ENCODE measurements at places on chromosomes 3 and 15.

DNA sequence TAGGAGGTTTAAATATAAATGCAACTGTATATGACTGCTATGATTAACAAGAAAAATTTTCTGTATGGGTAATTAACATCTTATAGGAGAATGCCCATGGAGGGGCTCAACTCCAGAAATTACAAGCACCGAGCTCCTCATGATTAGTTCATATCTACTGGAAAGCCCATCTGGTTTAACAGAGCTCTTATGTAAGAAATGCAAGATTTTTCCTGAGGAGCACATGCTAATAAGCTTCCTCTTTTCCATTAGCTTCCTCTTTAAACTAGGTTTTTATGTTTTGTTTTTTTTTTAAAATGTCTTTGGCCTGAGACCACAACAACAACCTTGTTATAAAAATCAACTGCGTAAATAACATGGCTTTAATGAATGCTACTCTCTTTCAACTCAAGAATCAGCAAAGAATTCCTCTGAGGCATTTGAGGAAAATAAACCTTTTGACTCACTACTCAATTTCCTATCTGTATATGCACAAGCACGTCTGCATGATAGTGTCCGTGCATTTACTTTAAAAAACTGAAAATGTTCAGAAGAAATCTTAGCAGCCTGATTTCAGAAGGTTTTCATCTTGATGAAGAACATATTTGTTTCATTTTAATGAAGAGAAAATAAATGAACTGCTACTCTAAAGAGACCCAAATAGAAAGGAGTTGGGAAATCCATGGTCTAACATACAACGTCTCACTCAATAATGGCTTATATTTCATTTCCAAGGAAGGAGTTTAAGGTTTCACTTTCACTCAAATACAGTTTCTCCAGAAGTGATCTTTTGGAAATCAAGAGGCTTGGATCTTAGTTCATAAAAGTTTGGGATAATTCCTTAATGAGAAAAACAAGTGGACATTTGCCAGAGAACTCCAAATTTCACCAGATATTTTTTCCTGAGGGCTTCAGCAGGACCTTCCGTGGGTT lies 180.8 kb downstream of the KCNAB1 start:
- H3K4me1 ChIP-seq: no peaks in the 10 kb centered on the region
- DNase-seq: no peak
- H3K27ac ChIP-seq: no peak overlapping the region
- H3K4me3 ChIP-seq: no peak overlapping the region
- H3K36me3 ChIP-seq: no peaks in the 10 kb centered on the region

DNA sequence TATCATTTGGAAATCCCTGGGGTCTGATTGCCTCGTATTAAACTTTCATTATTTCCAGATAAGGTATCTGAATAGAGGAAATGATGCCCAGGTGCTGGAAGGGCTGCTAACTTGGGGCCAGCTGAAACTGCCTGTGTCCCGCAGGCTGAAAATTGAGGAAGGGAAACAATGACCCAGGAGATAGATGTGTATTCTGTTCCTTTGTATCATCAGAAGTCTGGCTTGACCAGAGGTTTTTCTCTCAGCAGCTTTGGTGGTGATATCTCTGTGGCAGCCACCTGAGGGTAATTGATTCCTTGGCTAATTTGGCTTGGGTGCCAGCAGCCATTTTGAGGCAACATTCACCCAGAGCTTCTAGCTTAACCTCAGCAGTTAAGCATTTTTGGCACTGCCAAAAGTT lies 90.0 kb upstream of the STT3B start:
- H3K27me3 ChIP-seq: no peaks in the 10 kb centered on the region
- H3K4me1 ChIP-seq: no peaks in the 10 kb centered on the region
- H3K36me3 ChIP-seq: no peaks in the 10 kb centered on the region
- no peak overlapping the region for H3K27ac ChIP-seq

DNA sequence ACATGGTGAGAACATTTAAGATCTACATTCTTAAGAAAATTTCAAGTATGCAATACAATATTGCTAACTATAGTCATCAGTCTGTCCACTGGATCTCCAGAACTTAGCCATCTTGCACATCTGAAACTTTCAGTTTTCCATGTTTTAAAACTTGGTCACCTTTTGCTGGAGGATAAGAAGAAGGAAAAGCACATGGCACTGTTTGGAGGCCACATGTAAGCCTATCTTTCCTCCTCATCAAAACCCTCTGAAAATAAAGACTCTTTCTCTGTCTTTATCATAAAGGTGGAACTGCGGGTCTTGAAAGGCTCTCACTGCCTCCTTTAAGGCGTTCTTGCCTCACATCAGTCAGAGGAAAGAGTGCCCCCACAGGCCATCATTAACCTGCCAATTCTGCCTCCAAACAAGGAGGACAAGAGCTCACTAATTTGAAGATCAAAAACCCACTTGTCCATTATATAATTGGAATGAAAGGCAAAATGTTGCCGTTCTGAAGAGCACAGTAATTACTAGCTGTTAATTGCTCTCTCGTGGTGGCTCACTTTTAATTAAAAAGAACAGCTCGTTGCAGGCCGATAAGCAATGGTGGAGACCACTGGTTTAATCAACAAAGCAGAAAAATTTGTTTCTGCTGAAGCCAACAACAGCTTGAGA lies 157.8 kb downstream of the MECOM start:
- no peak for DNase-seq
- no peaks in the 10 kb centered on the region for H3K27me3 ChIP-seq
- no peak overlapping the region for H3K27ac ChIP-seq
- no peak overlapping the region for H3K4me3 ChIP-seq

GRCh38 chr3:65950340-65951326 lies 88.1 kb downstream of the MAGI1 start:
- H3K4me3 ChIP-seq: no peak overlapping the region

DNA sequence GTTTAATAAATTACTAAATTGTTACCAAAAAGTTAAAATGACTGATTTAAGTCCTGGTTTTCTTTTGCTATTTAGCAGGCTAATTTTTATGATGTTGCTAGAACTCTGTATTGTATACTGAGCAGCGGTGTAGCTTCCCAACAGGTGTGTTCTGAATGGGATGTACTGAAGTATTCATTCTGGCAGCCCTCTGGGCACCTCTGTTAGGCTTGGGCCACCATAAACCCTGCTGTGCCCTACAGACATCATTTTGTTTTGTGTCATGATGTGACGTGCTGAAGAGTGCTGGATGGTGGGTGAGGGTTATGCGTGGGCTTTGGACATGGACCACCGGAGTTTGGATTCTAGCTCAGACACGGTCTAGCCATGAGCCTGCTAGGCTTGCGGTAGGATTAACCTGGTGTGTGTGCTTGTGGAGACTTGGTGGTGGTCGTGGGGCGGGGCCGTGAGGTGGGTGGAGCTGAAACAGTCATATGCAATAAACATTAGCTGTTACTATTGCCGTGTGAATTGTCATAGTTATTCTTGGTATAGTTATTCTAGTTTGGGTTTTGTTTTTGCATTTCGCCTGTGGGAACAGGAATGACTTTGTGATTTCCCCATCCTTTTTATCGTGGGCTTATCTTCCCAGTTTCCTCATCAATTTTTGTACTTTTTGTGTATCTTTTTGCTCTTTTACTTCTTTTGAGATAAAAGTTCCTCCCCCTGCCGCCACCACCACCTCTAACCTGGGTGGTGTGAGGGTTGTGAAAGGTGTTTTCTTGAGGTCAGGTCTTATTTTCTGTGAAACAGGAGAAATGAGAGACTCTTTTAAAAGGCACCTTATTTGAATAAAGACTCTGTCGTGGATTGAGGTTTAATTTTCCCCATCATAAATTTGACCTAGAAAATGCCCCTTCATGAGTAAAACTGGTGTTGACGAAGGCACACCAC lies 93.7 kb downstream of the MCTP2 start:
- no peak for DNase-seq
- peaks cover 2% of the 10 kb centered on the region for H3K4me1 ChIP-seq
- no peak overlapping the region for H3K4me3 ChIP-seq
- no peak overlapping the region for H3K27ac ChIP-seq

DNA sequence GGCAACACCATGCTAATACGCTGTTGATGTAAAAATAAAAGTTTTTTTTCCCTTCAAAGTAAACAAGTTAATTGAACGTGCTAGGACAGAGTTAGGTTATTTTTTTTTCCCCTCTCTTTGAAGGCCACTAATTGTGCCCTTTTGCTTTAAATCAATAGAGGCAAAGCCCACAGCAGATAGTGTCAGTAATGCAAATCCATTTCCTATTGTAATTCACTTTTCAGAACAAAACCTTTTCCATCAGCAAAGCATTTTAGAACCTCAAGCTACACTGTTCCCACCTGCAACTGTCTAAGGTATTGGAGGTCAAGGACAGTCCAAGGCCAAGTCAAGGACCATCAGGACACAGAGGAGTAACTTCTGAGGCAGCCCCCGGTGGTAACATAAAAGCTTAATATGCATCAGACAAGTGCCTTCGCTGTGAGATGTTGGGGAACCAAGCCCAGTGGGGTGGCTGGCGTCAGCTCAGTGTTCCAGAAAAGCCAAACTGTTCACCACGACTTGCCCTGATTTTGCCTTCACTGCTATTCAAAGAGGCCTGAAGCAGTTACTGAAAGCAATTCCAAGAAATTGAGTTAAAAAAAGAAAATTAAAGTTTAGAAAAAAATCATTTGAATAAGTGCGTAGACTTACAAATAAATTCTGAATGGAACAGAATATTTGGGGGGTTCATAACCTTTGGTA lies 65.8 kb upstream of the ICE2 start:
- no peak overlapping the region for H3K4me3 ChIP-seq
- no peak for DNase-seq
- peak overlapping the region; percentile 52 for H3K27ac ChIP-seq
- H3K36me3 ChIP-seq: peaks cover 5% of the 10 kb centered on the region
- no peaks in the 10 kb centered on the region for H3K27me3 ChIP-seq

- no peaks in the 10 kb centered on the region for H3K36me3 ChIP-seq
- no peak overlapping the region for H3K27ac ChIP-seq
- H3K4me3 ChIP-seq: no peak overlapping the region
- H3K4me1 ChIP-seq: no peaks in the 10 kb centered on the region
- DNase-seq: no peak
- no peaks in the 10 kb centered on the region for H3K27me3 ChIP-seq
These were observed 212.7 kb downstream of the PDZRN3 start for GRCh38 chr3:73411993-73412392.

GRCh38 chr3:9553948-9554513 lies 409 bp upstream of the LHFPL4 start:
- DNase-seq: no peak
- no peak overlapping the region for H3K4me3 ChIP-seq
- no peaks in the 10 kb centered on the region for H3K36me3 ChIP-seq
- H3K27ac ChIP-seq: no peak overlapping the region

DNA sequence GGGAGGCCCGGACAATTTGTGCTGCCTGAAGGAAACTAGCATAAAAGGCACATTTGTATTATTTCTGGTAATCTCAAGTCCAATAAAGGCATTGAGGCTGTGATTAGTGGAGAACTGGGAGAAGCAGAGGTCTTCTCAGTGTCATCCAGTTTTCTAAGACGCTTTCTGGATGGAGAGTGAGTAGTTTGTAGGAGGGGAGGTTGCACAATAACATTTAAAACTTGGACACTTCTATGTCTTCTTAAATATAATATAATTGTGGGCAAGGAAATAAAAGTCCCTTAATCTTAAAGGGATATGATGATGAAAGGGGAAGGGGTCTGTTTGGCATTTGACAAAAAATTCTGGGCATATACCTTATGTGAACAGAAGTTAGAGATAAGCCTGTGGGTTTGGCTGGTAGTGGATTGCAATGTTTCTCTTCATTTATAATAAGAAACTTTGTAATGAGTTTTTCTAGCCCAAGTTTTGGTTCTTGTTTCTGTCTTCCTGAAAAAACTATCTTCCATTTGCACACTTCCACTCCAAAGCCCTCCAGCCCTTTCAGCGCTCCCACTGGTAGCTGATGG lies 291.6 kb upstream of the TGFBR2 start:
- no peak for DNase-seq
- no peak overlapping the region for H3K4me3 ChIP-seq

- DNase-seq: no peak
- H3K4me3 ChIP-seq: no peak overlapping the region
- H3K4me1 ChIP-seq: no peaks in the 10 kb centered on the region
These were observed 167.0 kb downstream of the TLE3 start for GRCh38 chr15:69930754-69931153.

GRCh38 chr15:74983725-74984231 lies 11.6 kb upstream of the SCAMP5 start:
- no peak for DNase-seq
- no peaks in the 10 kb centered on the region for H3K27me3 ChIP-seq
- no peaks in the 10 kb centered on the region for H3K36me3 ChIP-seq
- H3K4me3 ChIP-seq: no peak overlapping the region
- no peaks in the 10 kb centered on the region for H3K4me1 ChIP-seq
- H3K27ac ChIP-seq: no peak overlapping the region

DNA sequence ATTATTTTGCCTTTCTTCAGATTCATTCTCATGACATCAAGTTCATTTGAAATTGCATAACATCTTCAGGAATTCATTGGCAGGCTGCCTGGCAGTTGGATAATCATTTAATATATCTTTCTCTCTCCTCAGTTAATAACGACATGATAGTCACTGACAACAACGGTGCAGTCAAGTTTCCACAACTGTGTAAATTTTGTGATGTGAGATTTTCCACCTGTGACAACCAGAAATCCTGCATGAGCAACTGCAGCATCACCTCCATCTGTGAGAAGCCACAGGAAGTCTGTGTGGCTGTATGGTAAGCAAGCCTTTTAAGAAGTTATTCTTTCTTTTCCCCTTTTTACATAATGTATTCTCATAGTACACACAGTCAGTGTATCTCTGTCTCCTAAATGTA lies 38.2 kb downstream of the TGFBR2 start:
- H3K4me1 ChIP-seq: peaks cover 71% of the 10 kb centered on the region
- peaks cover 24% of the 10 kb centered on the region for H3K36me3 ChIP-seq
- no peaks in the 10 kb centered on the region for H3K27me3 ChIP-seq
- H3K27ac ChIP-seq: peak overlapping the region; percentile 72
- H3K4me3 ChIP-seq: no peak overlapping the region

GRCh38 chr3:30843877-30844276 lies 50.6 kb downstream of the GADL1 start:
- no peak overlapping the region for H3K4me3 ChIP-seq
- no peak for DNase-seq
- no peaks in the 10 kb centered on the region for H3K36me3 ChIP-seq
- H3K4me1 ChIP-seq: no peaks in the 10 kb centered on the region
- no peak overlapping the region for H3K27ac ChIP-seq

GRCh38 chr3:142902356-142902755 lies 13.5 kb upstream of the PCOLCE2 start:
- no peak for DNase-seq
- no peaks in the 10 kb centered on the region for H3K36me3 ChIP-seq
- H3K4me3 ChIP-seq: no peak overlapping the region
- H3K27me3 ChIP-seq: no peaks in the 10 kb centered on the region
- H3K27ac ChIP-seq: no peak overlapping the region

- H3K4me1 ChIP-seq: no peaks in the 10 kb centered on the region
- H3K27ac ChIP-seq: no peak overlapping the region
- DNase-seq: no peak
- H3K36me3 ChIP-seq: no peaks in the 10 kb centered on the region
These were observed 530.6 kb upstream of the ROBO2 start for GRCh38 chr3:76509179-76509830.

GRCh38 chr3:156174229-156174847 lies 54.0 kb downstream of the KCNAB1 start:
- DNase-seq: no peak
- no peaks in the 10 kb centered on the region for H3K4me1 ChIP-seq
- H3K4me3 ChIP-seq: no peak overlapping the region
- H3K27ac ChIP-seq: no peak overlapping the region

GRCh38 chr3:101340591-101340990 lies 20.2 kb upstream of the IMPG2 start:
- H3K36me3 ChIP-seq: peaks cover 46% of the 10 kb centered on the region
- no peak overlapping the region for H3K4me3 ChIP-seq
- H3K27ac ChIP-seq: no peak overlapping the region
- no peak for DNase-seq
- no peaks in the 10 kb centered on the region for H3K27me3 ChIP-seq
- no peaks in the 10 kb centered on the region for H3K4me1 ChIP-seq
